ENCODE measurements at places on chromosomes 1 and 21.

GRCh38 chr1:240602189-240602588 lies 9.8 kb downstream of the GREM2 start:
- no peak for DNase-seq

DNA sequence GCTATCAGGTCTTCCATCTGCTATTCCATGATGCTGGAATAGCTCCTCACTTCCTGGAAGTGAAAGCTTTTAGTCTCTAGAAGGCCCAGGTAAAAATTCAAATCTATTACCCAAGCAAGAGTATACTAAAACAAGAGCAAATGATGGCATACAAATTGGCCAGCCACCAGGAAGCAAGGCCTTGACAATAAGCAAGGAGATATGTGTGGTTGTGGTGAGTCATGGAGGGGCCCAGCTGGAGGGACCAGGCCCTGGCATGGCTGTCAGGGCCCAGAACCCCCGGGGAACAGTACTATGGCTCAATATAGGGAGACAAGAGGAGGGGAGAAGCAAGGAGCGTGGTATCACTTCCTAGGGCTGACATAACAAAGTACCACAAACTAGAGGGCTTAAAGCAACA lies 358.7 kb downstream of the RRAGC start:
- DNase-seq, result no peak

DNA sequence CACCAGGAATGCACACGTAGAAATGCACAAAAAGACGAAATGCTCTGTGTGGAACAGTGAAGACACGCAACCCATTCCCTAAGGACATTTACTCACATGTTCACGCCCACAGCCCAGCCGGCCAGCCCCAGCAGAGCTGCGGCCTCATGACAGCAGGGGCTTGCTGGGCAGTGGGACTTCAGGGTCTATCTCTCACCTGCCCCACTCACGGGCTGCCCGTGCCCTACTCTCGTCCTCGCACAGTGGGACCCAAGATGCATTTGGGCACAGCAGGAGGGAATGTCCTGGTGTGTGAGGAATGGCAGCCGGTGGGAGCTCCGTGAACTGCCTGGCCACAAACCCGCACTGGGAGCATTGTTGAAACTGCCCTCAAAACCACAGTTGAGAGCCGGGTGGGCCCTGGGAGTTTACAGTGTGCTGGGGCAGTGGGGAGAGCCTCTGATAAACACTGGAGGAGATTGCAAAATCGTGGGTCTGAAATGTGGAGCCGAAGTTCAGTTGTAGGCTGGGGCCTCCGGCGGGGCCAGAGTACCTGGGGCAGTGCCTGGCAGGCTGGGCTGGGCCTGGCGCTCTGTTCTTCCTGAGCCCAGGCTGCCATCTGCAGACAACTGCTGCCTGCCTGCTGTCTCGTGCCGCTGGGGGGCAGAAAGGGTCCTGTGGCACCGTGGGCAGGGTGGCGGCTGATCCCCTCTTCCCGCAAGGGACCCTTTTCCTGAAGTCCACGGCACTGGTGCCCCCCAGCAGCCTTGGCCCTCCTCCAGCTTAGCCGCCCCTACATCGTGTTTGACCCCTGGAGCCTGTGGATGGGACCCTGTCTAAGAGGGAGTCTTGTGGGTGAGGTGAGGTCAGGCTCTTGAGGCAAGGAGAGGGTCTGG lies 20.7 kb upstream of the POFUT2 start:
- no peak for DNase-seq

DNA sequence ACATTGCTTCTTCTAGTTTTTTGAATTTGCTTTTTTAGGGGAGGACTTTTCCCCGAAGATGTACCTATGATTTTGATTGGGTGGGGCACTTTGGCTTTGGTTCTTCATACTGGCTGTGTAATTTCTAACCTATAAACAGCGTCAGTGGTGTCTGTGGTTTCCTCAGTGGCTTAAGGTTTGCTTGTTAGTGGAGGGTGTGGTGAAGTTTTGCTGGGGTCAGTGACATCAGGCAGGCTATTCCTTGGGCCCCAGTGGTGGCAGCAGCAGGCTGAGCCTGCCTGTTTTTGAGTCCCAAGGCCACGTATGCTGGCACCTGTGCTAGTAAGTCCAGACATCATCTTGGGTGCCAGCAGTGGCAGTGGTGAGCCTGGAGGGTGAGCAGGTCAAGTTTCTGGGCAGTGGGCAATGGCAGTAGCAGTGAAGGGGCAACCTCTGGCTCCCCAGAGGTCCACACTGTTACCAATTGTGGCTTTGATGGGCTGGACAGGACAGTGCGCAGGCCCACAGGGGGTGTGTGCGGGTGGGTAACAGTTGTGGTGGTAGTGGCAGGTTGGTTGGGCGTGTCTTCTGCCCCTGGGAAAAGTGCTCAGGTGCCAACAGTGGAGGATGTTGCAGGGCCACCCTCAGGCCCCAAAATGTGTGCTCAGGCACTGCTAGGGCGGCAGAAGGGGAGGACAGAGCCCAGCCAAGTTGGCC lies 54.9 kb upstream of the B3GALT2 start:
- no peak for DNase-seq

- no peak for DNase-seq
These were observed 54.4 kb upstream of the BCL10 start for GRCh38 chr1:85330711-85331290.

- no peak for DNase-seq
These were observed 515.1 kb upstream of the PTBP2 start for GRCh38 chr1:96206451-96206850.

GRCh38 chr1:2283991-2284895 lies 56.1 kb downstream of the SKI start:
- no peak for DNase-seq

- DNase-seq, result no peak
These were observed 94.5 kb downstream of the OLFM3 start for GRCh38 chr1:101902199-101902598.

GRCh38 chr1:211469938-211470529 lies 21.9 kb downstream of the RD3 start:
- DNase-seq, result peak; percentile 94

GRCh38 chr1:23751815-23752200 lies 8.5 kb downstream of the ELOA start:
- no peak for DNase-seq

DNA sequence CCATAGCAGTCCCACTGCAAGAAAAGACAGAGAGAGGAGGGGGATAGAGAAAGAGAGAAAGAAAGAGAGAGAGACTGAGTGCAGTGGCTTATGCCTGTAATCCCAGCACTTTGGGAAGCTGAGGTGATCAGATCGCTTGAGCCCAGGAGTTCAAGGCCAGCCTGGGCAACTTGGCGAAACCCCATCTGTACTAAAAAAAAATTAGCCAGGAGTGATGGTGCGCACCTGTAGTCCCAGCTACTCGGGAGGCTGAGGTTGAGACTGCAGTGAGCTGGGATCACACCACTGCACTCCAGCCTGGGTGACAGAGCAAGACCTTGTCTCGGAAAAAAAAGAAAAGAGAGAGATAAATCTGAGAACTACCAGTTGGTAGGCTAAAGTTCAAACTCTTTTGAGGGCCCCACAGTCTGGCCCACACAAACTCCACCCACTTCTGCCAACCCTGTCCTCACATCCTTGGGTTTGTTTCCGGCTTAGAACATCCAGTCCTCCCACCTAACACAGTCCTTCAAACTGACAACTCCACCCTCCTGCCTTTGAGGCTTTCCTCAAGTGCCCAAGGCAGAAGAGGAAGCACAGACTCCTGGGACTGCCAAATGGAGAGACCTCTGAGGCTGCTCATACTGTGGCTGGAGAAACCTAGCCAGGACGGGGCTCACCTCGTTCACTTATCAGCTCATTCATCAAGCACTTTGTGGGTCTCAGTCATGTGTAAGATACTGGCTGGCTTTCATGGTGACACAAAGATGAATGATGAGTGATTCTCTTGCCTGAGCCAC lies 20.1 kb downstream of the TFAP2E start:
- DNase-seq, result no peak

GRCh38 chr1:187054862-187055757 lies 226.4 kb downstream of the PLA2G4A start:
- no peak for DNase-seq

- peak; percentile 24 for DNase-seq
These were observed 51.1 kb downstream of the ZNF326 start for GRCh38 chr1:90045853-90046563.

DNA sequence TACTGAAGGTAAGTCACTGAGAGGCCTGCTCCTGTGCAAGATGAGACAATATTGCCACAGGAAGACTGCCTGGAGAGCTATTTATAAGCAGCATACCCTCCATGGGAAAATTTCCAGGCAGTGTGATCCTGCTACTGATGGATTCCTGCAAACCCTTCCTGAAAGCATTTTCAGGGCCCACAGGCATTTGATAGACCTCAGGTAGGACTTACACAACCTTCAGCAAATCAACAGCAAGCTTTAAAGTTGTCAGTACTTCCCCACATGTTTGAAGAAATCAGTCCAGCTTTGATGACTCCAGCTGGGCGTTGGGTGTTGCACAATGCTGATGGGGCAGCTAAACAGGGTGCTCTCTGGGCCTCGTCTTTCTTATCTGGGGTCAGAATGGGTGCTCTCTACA lies 108.8 kb downstream of the PLXNA2 start:
- no peak for DNase-seq

DNA sequence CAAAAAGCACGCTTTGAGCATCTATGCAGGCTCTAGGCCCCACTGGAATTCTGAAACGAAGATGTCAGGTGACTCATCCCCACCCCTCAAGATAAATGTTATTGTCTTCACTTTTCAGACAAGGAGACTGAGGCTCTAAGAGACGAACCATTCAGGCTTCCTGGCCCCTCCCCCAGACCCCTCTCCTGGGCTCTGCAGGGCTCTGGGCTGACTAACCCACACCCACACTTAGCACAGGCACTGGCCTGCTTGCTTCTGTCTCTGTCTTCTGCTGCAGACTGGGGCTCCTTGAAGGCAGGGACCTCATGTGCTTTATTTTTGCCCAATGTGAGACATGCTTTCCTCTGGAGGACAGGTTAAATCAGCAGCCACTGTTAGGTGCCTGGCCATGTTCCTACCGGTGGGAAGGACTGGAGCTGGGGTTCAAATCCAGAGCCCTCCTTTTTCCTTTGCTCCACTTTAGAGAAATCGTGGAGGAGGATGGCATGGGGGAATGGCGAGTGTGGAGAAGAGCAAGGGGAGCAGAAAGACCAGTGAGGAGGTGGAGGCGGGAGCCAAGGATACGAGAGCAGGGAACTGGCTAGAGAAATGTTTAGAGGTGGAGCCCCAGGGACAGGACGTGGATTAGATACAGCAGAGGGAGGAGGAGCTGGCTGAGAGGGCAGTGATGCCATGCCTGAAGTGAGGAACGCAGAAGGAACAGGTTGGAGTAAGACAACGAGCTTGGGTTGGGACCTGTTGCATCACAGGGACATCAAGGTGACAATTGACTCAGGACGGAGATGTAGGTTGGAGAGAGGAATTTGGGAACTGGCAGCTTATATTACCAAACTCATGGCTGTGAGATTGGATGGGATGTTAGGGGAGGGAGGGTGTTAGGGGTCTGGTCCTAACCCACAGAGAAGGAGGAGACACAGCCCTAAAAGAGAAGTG lies 1.7 kb downstream of the TMEM125 start:
- no peak for DNase-seq

- no peak for DNase-seq
These were observed 11.4 kb upstream of the PADI3 start for GRCh38 chr1:17237561-17237903.

DNA sequence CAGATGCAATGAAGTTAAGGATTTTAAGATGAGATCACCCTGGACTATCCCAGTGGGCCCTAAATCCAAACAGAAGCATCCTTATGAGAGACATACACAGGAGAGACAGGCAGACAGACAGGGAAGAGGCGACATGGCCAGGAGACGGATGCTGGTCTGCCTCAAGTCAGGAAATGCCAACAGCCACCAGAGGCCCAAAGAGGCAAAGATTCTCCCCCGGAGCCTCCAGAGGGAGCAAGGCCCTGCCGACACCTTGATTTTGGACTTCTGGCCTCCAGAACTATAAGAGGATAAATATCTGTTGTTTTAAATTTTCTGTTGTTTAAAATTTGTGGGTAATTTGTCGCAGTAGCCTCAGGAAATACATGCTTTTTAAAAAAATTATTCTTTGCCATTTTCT lies 116.4 kb downstream of the GLIS1 start:
- DNase-seq, result no peak

- peak; percentile 97 for DNase-seq
These were observed 2.4 kb downstream of the RUSC1 start for GRCh38 chr1:155322953-155323728.

GRCh38 chr1:213295860-213296259 lies 244.8 kb downstream of the RPS6KC1 start:
- no peak for DNase-seq

- DNase-seq, result no peak
These were observed 16.6 kb downstream of the BCAN start for GRCh38 chr1:156658496-156658895.

DNA sequence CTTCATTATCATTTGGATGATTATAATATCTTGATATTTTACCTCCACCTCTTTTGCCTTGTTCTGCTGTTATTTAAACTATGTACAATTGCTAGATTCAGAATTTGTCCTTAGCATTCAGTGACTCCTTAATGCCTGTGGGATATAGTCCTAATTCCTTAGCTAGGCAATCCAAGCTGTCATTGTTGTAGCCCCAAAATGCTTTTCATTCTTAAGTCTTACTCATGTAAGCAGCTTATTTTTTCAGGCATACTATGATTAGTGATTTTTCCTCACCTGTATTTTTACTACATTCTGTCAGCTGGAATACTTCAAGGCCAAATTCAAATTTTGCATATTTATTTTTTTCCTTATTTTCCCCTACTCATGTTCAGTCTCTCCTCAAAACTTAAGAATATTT lies 13.4 kb downstream of the PKN2 start:
- no peak for DNase-seq

- DNase-seq, result no peak
These were observed 225.7 kb downstream of the KCNH1 start for GRCh38 chr1:210908257-210908656.

- DNase-seq, result no peak
These were observed 600.6 kb downstream of the PTPRU start for GRCh38 chr1:29836651-29837646.

GRCh38 chr1:39632682-39633417 lies 6.6 kb downstream of the HEYL start:
- DNase-seq, result peak; percentile 49

DNA sequence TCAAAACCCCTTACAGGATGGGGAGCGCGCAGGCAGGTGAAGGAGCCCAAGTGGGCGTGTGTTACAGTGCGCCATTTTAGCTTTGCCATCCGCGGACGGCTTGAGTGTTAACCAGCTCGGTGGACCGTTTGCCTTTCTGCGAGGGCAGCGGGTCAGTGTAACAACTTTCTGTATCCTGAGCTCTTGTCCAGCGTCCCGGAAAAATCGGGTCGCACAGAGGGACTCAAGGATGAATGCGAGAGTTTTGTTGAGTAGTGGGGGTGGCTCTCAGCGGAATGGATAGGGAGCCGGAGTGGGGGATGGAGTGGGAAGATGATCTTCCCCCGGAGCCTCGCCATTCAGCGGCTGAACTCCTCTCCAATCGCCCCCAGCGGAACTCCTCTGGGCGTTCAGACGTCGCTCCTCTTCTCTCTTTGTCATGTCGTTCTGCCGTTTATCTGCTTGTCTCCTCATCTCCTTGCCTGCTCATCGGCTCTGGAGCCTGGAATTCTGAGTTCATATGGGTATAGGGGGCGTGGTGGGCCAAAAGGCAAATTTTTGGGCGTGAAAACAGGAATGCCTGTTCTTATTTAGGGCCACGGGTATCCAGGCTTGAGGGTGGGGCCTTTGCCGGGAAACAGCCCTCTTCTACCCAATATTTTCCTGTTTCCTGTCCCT lies 295.4 kb downstream of the CTH start:
- DNase-seq, result no peak

Data from Calu3 (cell line).